ENCODE measurements at places on chromosomes 4 and X.

DNA sequence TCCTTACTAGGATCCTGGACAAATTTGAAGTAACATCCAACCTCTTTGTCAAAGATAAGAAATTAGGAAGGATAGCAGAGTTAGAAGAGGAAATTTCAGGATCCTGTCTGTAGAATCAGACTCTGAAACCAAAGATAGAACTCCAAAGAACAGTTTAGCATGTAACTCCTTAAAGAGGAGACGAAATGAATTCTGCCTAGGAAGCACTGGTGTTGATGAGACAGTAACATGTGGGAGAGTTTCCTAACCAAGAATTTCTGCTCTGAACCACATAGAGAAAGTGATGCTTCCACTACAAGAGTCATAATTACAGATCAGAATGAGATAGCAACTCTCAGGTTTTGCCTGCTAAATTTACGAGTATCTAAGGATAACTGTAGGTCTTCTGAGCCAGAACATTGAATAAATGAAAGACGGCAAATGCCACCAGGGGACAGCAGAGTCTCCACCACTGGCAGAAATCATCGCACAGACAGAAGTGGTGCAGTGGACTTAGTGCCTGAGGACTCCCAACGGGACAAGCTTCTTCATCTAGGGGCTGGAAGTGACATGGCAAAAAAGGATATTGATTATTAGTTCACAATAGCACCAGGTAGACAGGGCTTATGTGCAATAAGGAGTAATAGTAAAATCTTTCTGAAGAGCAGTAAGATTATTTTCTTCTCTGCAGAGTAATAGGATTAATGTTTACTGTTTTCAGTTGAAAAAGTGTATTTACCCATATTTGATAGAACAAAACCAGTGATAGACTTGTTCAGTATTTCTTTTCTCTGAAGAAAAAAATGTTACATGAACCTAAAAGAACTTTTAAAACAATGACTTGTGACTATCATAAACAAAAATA, 6.7 kb upstream of the PPID start:
- peak; percentile 25 for DNase-seq

DNA sequence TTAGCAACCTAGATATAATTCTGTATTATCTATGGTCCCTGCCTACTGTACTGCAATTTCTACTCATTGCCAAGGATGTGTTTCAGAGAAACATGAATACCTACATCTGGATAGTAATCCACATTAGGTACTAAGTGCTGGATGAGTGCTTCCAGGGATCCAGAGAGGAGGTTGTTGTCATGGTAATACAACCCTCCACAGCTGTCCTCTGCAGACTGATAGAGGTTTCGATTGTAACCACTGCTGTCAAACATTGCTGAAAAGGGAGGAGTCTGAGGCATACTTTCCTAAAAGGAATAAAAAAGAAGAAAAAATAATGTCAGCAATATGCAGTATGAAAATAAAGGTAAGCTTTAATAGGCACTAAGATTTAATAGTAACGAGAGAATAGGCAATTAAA, 12.5 kb downstream of the RASGEF1B start:
- no peak for DNase-seq

GRCh38 chrX:44344194-44344593, 722 bp upstream of the EFHC2 start:
- peak; percentile 43 for DNase-seq

- no peak for DNase-seq
Observed at GRCh38 chrX:153966841-153967535, 4.6 kb downstream of the HCFC1 start.

Data from activated effector memory CD4-positive, alpha-beta T cell treated with Interleukin-2 at 50 U/mL for 16 hours (primary cell).